ENCODE measurements at places on chromosomes 4 and X. TPM values are rescaled to one million over a fixed set of nuclear protein-coding genes. Genes with fewer than 3 reads are reported as not detected.

The ENAM gene
- total RNA-seq: not detected

The ALB gene
- total RNA-seq: 24.2 TPM

The SATL1 gene
- not detected for total RNA-seq

The AKAP4 gene
- 0.11 TPM for total RNA-seq

The FGG gene
- 1.9 TPM for total RNA-seq

The COQ2 gene
- 11.1 TPM for total RNA-seq

GRCh38 chrX:150508451-150509367 is 59.7 kb upstream of the MTM1 start:
- no peak for DNase-seq

DNA sequence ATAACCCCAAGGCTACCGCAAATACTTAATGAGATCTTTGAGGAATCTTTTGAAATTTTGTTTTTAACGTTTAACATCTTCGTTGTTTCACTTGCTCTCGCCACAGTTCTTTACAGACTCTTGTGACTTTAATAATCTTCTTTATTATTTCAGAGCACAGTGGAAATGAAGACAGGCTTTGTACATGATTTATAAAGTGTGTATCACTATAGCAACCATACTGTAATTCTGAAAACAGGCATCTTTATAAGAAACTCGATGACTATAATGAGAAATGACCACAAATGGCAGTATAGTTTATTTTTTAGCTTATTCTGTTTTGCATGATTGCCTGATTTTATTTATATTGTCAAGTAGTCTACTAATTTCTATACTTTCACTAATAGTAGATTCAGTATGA is 224.4 kb upstream of the GALNTL6 start:
- no peak for DNase-seq

- peak; percentile 65 for DNase-seq
Observed at GRCh38 chrX:153875391-153876111, 10.4 kb downstream of the L1CAM start.

DNA sequence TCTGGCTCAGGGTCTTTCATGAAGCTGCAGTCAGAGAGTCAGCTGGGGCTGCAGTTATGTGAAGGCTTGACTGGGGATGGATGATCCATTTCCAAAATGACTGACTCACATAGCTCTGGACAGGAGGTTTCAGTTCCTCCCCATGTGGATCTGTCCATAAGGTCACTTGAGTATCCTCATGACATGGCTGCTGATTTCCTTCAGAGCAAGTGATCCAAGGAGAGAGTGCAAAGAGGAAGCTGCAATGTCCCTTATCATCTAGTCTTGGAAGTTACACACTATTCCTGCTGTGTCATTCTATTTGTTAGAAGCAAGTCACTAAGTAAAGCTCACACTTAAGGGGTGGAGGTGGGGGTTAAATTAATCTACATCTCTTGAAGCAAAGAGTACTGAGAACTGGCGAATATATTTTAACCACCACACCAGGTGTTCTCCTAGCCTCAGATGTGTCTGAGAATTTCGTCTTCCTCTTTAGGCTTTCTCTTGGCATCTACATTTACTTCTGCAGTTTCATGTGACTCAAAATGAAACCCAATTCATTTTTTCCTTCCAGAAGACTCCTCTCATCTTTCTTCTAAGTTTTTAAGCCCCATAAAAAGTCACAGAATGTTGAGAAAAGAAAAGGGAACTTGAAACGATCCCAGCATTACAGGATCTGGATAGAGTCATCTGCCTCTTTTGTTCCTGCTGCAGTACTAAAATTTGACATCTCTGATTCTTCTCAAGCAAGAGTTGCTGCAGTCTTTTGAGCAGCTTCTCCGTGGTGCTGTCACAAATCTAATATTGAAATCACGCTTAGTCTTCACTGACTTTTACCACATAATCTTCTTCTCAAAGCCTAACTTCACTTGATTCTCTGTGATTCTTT is 3.8 kb upstream of the GRPR start:
- DNase-seq: no peak

DNA sequence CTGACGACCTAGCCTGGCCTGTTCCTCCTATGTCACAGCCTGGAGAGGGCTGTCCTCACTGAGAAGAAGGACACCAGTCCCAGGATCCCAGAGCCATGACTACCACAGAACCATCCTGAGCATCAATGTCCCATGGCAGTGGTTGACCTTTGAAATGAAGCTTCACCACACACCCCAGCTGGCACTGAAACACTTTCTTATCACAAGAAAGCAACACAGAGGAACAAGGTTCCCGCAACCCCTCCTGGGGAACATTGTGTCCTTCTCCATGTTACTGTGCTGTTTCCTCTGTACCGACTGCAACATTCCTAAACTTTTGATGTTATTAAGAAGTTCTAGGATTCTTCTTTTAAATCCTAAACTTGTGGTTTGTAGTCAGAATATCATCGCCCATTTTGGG is 21.2 kb upstream of the FAM156A start:
- no peak for DNase-seq

- DNase-seq: no peak
Observed at GRCh38 chrX:139106069-139106468, 394.6 kb upstream of the FGF13 start.

GRCh38 chr4:172628263-172628662 is 540.3 kb upstream of the GALNT7 start:
- no peak for DNase-seq

DNA sequence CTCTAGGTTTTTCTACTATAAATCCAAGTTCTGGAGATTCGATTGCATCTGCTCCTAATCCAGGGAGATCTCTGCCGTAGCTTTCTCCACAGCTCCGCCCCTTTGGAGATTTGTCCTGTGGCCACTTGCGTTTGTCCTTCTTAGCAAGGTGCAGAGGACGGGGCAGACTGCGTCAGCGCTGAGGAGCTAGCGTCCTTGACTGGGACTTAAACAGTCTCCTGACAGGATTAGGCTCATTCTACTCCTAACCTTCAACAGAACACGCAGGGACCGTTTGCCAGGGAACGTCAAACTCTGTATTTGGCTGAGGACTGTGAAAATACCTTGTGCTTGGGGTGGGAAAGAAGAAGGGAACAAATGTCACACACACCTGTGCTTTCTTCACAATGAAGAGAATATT is 38.6 kb downstream of the SORBS2 start:
- no peak for DNase-seq

DNA sequence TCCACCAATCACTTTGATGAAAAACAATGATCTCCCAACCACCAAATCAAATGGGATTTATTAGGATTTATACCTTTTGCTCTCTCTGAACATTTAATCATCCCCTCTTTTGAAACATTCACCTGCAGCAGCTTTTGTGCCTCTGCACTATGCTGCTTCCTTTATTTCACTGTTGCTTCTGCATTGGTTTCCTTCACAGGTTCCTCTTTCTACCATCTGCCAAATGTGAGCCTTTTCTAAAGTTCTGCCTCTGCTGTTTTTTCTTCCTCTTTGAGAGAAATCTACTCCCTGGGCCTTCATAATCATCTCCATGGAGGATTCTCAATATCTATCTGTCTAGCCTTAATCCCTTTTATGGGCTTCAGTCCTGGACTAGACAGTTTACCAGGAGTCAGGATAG is 24.7 kb downstream of the CUL4B start:
- no peak for DNase-seq

- no peak for DNase-seq
Observed at GRCh38 chr4:41143311-41144039, 70.9 kb downstream of the APBB2 start.

DNA sequence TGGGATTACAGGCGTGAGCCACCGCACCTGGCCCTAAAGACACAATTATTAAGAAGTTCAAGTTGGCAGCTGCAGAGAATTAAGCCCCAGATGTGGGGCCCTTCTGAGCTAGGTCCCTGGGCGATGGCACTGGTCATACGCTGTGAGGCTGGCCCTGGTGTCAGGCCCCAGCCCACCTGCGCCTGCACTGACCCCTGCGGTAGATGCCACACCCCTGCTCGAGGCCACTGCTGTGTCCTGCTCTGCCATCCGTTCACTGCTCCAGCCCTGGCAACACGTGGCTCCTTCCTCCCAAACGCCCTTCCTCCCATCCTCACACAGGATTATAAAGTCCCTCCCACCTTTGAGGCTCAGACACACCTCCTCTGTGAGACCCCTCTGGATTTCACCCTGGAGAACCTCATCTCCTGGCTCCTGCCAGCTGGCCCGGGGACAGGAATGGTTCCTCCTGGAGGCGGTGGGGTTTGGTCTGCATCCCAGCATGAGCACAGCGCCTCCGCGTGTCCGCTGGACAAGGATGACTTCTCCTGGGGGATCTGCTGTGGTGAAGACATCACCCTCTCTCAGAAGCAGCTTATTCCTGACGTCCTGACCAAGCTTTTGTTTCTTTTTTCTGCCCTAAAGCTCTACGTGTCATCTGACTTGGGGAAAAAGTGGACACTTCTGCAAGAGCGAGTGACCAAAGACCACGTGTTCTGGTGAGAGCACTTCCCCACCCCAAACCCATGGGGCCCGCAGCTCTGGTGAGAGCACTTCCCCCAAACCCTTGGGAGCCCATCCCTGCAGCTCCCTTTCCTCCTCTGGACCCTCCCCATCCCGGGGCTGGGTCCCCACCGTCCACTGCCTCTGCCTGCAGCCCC is 219.0 kb upstream of the PSAPL1 start:
- no peak for DNase-seq

DNA sequence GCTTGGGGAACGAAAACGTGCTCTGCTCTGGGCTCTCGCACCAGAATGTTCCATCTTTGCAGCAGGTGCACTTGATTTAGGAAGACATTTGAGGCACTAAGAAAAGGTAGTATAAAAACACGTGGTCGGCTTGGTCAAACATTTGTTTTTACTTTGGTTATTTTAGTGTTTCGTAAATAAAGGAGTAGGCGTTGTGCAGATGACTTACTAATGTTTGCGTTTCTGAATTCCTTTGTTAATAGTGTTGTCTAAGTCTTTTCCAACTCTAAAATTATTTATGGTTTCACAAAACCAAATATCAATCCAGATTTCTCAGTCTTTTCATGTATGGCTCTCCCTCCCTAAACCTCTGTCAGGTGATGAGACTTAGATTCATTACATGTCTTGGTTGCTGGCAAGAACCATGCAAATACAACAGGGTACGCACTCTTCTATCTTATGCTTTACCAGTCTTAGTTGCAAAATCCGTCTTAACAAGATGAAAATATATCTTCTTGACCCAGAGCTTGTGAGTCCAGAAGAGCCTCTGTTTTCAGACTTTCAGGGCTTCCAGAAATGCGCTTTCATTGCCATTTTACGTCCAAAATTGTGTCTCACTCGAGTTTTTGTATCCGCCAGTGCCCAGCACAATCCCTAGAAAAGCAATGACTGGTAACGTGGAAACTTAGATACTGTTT is 686 bp downstream of the MTHFD2L start:
- no peak for DNase-seq

GRCh38 chrX:112678831-112679230 is 907 bp downstream of the LHFPL1 start:
- no peak for DNase-seq

- no peak for DNase-seq
Observed at GRCh38 chrX:123513585-123514278, 219.1 kb downstream of the THOC2 start.

- DNase-seq: no peak
Observed at GRCh38 chrX:81900522-81900921, 698.6 kb downstream of the SH3BGRL start.

- DNase-seq: no peak
Observed at GRCh38 chr4:77344784-77345183, 187.8 kb downstream of the CCNG2 start.

DNA sequence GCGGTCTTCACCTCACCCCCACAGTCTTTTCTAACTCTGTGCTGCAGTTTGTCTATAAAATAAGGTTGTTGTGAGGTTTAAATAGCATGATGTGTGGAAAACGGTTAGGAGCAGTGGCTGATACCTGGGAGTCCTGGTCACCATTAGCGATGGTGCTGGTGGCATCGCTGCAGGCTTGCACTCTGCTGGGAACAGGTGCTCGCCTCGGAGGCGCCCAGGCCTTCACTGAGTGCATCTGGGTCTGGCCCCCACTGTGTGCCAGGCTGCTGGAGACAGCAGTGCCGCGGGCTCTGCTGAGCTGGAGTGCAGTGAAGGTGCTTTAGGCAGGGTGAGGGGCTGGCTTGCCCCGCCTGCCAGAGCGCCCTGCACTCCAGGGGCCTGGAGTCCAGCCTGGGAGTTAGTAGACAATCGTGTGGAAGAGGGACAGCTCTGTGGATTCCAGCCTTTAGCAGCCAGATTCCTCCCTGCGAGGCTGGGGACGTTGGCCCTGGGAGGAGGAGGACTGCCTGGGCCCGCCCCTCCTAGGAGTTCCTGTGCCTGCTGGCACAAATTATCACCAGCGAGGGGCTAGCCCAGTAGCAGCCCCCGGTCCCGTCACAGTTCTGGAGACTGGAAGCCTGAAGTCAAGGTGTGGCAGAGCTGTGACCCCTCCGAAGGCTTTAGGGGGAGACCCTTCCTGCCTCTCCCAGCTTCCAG is 7.3 kb downstream of the RGS12 start:
- no peak for DNase-seq

DNA sequence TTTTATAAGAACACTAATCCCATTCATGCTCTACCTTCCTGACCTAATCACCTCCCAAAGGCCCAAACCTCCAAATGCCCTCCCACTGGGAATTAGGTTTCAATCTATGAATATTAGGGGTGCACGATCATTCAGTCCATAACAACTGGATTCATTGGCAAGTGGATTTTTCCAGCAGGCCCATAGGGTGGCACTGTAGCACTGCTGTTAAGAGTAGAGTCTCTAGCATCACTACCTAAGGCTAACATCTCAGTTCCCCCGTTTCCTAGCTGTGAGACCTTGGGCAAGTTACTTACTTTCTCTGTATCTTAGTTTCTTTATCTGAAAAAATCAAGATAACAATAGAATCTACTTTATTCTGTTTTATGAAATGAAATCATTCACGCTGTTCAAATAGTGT is 315.8 kb downstream of the STIM2 start:
- no peak for DNase-seq

DNA sequence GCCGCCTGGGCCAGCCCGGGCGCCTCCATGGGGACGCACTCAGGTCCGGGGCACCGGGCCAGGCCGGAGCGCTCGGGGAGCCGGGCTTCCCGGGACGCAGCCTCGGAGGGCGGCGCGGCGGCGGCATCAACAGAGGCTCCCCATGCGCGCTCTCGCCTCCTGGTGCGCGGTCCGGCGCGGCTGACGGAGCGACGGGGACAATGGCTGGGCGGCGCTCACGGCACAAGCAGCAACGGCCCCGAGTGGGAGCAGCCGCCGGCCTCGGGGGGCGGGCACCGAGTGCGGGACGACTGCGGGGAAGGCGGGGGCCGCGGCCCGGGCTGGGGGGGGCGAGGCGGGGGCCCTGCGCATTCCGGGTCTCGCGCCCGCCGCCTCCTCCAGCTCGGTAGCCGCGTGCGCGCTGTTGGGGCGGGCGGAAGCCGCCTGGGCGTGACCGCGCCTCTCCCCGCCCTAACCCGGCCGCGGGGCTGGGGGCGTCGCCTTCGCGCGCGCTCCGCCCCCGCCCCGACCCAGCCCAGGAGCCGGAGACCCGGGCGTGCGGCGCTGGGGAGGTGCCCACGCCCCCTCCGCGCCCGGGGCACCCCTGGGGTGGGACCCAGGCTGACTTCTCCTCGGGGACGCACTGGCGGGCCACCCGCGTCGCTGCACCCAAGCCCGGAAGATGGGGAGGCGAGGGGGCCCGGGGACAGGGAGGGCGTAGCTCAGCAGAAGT is at the start of gene PRKX:
TSS of gene PRKX (minus strand) at position 425 of the 712 bp plus-strand sequence. CDS start at position 29, 396 bp downstream.
- peak; percentile 86 for DNase-seq
